Central memory CD8-positive, alpha-beta T cell (primary cell): ENCODE measurements at places on chromosomes 5 and 9.
A peak's percentile ranks its signal among the peaks of the same experiment; 100 is the strongest.

DNA sequence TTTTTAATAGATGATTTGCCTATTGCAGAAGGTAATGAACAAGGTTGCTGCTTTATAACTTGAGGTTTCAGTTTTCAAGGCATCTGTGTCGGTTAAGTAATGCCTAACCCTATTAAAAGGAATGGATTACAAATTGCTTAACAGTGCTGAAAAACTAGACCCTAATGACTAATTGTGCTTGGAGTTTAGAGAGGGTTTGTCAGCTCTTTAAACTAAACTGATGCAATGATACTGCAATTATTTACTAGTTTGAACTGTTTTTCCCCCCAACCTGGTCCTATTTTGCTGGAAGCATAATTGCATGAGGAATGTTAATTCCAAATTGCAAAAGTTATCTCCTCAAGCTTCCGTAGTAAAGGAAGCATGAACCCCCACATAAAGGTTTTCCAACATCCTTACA lies 39.3 kb upstream of the TLX3 start:
- no peak for DNase-seq

GRCh38 chr5:76927961-76928360 lies 24.9 kb upstream of the CRHBP start:
- no peak for DNase-seq

DNA sequence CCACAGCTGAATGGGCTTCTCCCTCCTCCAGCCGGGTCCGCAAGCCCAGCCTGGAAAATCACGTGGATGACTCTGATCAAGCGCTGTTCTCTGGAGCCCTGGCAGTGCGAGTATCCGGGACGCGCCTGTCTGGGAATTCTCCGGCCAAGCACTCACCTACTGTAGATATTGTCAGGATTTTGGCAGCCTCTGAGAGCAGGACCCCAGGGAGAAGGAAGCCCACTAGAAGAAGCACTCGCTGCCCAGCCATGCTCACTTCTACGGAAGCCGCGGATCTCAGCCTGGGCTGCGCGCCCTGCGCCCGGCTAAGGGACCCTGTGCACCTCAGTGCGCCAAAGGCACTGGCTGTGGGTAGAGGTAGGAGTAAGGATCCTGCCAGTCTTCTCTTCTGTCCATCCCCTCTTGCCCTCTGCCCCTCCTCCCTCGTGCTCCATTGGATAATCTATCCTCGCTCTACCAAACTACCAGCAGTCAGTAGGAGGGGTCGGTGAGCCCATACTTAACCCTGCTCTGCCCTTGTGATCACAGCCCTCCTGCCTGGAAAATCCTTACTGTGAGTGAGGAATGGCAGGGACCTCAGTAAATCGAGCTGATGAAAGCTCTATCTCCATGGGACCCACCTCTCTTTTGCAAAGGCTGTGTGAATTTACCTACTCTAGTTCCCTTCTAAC lies at the start of gene UGT3A2:
UGT3A2 (minus strand) TSS at position 343 of the 671 bp plus-strand sequence; CDS start at position 250, 93 bp downstream.
- DNase-seq = no peak

DNA sequence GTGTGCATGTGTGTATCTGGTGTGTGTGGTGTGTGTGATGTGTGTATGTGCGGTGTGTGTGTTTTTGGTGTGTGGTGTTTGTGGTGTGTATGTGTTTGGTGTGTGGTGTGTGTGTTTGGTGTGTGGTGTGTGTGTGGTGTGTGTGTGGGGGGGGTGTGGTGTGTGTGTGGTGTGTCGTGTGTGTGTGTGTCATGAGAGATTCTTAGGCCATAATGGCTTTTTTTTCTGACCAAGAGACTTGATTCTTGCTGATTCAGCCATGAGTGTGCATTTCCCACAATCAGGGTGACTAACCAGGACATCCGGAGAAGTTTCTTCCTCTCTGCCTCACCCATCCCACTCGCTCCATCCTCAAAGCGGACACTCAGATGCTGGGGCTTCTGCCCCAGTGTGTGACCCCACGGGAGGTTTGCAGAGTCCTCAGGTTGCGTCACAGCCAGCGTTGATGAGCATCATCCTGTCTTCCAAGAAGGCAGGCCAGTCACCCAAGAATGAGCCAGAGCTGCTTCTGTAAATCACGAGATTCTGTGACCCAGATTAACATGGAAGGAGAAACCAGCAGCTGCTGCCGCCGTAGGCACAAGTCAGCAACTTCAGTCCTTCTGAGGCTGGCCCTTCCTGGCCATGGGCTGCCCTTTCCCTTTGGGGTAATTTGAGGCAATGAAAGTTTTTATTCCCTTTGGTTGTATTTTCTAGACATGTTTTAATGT lies 12.5 kb upstream of the CTSL start:
- no peak for DNase-seq

DNA sequence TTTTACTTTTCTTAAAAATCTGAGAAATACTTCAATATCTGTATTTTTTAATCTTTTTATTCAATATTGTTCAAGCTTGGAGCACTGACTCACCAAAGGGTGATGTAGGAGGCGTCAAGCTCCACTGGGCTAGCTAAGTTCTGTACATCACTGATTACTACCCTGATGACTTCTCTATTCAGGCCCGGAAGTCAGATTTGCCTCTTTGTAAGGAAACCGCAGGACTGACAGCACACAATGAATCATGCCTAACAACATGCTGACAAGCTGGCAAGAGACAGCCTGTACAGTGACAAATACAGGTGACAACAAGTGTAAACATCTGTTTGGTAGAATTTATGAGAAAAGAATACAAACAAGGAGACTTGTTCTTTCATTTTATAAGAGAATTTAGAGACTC lies 627.9 kb upstream of the RORB start:
- no peak for DNase-seq

- no peak for DNase-seq
Measured at GRCh38 chr5:148469501-148469935, 85.8 kb downstream of the FBXO38 start.

DNA sequence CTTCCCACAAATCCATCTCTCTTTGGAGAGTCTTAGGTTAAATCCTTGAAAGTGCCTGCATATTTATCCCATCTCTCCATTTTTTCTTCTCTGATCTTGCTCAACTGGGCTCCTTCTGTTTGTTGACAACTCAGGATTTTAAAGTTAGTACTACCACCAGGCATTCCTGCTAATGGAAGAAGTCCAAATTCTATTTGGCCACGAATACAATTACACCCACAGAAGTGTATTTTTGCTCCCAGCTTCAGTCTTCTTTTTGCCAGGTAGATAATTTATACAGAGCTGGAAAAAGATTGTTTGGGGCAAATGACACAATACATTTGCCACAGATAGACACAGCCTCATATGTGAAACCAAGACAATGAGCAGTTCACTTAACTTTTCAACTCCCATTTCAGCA lies 74.8 kb downstream of the CETN3 start:
- no peak for DNase-seq

DNA sequence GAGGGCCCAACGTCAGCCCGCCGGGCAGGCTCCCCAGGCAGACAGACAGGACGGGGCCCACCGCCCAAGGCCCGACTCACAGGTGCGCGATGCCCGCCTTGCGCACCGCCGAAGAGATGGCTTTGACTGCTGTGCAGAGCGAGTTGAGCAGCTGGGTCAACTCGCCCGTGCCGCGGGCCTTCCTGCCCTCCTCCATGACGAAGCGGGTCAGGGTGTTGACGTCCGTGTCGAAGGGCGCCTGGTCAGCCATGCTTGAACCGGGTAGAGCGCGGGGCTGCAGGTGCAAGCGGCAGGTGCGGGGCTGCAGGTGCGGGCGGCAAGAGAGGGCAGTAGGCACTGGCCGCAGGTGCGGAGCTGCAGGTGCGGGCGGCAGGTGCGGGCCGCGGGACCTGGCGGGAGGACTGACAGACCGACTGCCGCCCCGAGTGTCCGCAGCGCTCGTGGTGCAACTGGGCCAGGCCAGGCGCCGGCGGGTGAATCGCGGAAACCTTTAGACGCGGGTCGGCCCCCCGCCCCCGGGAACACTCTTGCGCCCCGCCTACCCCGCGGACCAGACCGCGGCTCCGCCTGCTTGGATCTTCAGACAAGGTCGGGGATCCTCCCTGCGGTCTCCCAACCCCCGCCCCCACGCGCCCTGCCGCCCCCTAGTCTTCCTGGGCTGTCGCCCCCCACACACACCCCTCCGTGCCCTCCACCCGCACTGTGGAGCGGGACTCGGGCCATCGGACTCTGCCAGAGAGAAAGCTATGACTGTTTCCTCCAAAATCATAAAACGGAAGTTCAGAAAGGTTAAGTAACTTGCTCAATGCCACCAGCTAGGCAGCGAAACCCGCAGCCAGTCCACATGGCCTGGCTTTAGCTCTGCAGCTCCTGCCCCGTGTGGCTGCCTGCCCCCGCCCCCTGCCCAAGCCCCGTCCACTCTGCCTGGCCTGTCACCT lies at the start of gene FBP1:
FBP1 (minus strand) TSS at position 458 of the 938 bp plus-strand sequence; CDS start at position 250, 208 bp downstream.
- DNase-seq = no peak

DNA sequence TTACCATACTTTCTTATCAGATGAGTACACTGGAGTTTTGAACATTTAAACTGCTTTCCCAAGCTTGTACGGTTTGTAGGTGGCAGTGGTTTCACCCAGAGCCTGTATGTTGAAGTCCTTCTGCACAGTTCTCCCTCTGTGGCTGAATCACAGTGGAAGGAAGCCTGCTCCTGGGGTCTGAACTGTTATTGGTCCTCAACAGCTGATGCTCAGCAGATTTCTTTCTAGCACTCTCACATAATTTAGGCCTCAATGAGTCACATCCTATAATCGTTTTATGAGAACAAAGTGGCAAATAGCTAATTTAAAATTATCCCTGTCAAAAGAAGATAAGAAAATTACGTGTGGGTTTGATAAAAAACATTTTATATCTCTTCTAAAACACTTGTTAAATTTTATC lies 229.7 kb downstream of the TLE4 start:
- no peak for DNase-seq

DNA sequence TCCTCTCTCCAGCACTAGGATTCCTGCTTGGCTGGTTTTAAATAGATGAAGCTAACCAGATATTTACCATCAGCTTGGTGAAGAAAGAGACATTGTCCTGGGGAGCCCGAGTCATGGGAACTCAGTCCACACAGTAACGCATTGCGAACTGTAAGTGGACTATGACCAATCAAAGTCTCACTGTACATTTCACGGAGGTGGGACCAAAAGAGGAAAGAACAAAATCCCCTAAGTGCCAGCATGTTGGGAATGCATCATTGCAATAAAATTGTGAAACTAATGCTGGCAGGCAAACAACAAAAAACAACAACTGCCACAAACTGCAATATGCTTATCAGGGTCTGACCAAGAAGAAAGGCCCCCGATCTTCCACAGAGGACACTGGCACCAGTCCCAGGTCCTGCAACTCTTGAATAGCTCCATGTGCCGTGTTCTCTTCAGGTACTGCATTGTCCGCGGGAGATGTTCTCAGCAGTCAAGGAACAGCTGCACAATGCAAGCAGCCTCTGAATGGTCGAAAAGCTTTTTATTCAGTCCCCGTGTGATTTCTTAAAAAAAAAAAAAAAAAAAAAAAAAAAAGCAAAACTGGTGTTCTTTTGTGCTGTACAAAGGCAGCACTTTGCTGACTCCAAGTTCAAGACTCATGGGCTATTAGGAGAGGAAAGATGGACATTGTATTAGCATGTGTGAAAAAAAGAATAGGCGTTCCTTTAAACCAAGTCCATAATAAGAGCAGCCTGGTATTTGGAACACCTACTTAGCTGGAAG lies 38.1 kb downstream of the SEMA6A start:
- no peak for DNase-seq

- no peak for DNase-seq
Measured at GRCh38 chr5:90803381-90803780, 244.8 kb downstream of the ADGRV1 start.

DNA sequence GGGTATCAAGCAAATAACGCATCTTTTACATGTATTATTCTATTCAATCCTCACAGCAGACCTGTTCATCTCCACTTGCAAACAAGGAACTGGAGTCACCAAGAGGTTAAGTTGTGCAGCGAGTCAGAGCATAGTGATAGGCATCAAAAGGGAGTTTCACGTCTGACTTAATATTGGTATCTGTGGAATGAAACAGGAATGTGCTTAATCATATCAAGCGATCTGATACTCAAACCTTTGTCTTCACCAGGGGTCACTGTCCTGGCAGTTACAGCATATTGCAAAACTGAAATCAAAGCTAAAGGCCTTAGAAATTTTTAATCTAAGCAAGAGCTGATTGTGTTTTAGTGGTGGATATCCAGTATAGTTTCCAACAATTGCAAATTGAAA lies 271.6 kb downstream of the PLK2 start:
- DNase-seq = no peak

- no peak for DNase-seq
Measured at GRCh38 chr9:121622387-121623203, 28.8 kb upstream of the DAB2IP start.

GRCh38 chr5:107589520-107590193 lies 81.1 kb downstream of the EFNA5 start:
- DNase-seq = no peak

DNA sequence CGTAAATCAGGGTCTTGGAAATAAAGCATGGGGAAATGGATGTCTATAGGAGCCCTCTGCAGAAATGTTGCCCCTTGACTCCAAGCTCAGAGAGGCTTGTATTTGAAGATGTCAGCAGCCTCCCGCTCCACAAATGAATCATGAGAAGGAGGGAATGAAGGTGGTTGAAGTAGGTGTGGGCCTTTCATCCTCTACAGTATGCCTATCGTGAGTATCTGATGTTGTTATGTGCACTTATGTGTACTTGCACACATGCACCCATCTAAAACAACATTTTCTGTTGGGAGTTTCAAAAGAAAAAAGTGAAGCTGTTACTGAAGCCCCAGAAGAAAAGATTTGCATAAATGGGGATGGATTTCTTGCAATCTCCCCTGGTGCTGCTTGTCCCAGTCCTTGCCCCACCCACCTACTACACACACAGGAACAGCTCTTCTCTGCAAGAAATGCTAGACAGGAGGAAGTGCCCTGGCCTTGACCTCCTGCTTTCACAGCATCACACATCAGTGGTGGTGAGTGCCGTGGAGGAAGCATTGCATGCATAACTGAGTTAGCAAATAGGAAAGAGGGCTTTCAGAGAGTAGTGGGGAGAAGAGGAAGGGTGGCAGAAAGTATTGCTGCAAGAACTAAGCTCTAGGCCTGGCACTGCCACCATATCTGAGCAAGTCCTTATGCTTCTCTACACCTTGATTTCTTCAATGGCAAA lies 156.1 kb downstream of the SNX18 start:
- peak; percentile 56 for DNase-seq
